ENCODE measurements at places on chromosomes 7 and 10. TPM values are rescaled to one million over a fixed set of nuclear protein-coding genes. Genes with fewer than 3 reads are reported as not detected.

OPALIN gene
- total RNA-seq = not detected

BMPER gene
- 12.2 TPM for total RNA-seq

CUZD1 gene
- 0.69 TPM for total RNA-seq

CALHM3 gene
- not detected for total RNA-seq

TMEM176A gene
- total RNA-seq = 1.2 TPM

PPP1R3A gene
- total RNA-seq = not detected

PPP1R9A gene
- 108 TPM for total RNA-seq

PRSS37 gene
- not detected for total RNA-seq

ZYX gene
- 13.1 TPM for total RNA-seq

IGFBP3 gene
- 7.2 TPM for total RNA-seq

INMT gene
- total RNA-seq = 0.23 TPM

IRF5 gene
- 3.9 TPM for total RNA-seq
